ENCODE measurements at places on chromosomes 2 and 18.

DNA sequence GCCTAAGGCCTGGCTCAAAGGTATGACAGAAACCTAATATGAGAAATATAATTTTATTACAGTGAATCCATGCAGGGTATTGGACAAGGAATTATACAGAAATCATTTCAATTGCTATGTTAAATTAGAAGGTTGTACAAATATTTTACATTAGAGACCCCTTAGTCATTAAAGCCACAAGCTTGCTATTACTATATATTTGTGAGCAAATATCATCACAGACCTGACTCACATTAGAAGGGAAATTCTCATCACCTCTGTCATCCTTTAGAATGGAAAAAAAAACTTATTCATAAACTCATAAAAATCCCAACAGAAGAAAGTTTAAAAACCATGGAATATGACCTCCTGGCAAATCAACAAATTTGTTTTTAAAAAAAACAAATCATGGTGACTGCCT is 277.9 kb downstream of the DCC start:
- DNase-seq, result no peak

GRCh38 chr2:110861616-110862260 is 129.4 kb downstream of the ACOXL start:
- DNase-seq, result no peak

- DNase-seq, result no peak
Observed at GRCh38 chr2:167420211-167420610, 531.9 kb downstream of the XIRP2 start.

DNA sequence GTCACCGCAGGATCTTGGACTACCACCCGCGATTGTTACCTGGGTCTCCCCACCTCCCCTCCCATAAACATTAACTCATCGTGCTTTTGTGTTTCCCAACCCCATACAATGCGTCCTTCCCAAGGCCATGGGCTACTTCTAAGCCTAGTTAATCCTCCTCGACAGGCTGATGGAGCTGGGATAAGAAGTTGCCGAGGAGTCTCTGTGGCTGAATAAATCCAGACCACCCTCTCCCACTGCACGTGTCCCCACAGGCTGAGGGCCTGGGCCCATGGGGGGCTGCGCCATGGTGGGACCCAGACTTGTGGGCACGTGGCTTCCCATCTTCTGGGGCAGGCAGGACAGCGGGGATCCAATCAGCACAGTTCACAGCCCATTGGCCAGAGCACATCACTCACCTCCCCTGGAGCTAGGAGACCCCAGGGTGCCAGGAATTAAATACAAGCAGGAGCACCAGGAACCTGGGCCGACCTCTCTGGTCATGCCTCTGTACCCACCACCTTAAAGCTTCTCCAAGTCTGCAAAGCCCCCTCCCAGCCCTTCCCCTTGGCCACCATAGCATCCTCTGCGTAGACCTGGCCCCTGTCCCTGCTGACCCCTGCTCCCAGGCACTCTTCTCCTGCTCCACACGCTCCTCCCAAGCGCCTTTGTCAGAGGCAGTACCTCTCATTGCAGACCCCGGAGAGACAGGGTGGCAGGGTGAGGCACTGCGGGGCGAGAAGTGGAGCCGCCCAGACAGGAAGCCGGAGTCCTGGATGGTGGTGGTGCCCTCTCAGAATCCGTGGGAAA is 51.0 kb upstream of the ID2 start:
- no peak for DNase-seq

- no peak for DNase-seq
Observed at GRCh38 chr18:63553081-63553480, 10.9 kb downstream of the SERPINB12 start.

DNA sequence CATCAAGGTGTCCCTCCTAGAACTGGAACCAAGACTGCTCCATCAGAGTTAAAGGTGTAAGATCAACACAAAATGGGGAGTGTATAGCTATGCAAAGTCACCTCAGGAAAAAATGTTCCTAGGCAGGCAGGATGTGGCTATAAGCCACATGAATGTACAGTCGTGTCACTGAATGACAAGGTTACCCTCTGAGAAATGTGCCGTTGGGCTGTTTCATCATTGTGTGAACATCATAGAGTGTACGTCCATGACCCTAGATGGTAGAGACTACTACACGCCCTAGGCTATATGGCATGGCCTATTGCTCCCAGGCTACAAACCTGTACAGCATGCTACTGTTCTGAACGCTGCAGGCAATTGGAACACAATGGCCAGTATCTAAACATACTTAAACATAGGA is 24.5 kb downstream of the TYMS start:
- no peak for DNase-seq

GRCh38 chr2:158647436-158648231 is 147.5 kb upstream of the DAPL1 start:
- no peak for DNase-seq

GRCh38 chr2:11506611-11506969 is 27.3 kb upstream of the GREB1 start:
- DNase-seq, result no peak

- DNase-seq, result no peak
Observed at GRCh38 chr2:72278046-72278445, 130.4 kb upstream of the CYP26B1 start.

DNA sequence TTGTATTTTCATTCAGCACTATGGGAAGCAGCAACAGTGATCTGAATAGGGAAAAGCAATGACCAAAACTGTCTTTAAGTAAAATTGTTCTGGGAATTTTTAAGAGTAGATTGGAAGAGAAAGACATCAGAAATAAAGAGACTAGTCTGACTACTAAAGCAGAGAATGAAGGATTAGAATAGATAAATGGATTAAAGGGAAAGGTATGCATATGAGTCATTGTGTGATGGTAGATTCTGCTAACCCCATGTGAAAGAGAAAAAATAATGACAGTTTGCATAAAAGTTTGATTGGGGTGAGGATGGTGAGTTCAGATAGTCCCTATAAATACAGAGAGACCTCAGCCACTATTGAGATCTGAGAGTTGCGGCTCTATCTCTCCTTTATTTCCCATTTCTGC is 139.6 kb upstream of the DCC start:
- DNase-seq, result no peak

- DNase-seq, result no peak
Observed at GRCh38 chr2:96565111-96565510, 28.6 kb downstream of the ARID5A start.

GRCh38 chr2:44940049-44940494 is 1.4 kb upstream of the SIX3 start:
- DNase-seq, result no peak

DNA sequence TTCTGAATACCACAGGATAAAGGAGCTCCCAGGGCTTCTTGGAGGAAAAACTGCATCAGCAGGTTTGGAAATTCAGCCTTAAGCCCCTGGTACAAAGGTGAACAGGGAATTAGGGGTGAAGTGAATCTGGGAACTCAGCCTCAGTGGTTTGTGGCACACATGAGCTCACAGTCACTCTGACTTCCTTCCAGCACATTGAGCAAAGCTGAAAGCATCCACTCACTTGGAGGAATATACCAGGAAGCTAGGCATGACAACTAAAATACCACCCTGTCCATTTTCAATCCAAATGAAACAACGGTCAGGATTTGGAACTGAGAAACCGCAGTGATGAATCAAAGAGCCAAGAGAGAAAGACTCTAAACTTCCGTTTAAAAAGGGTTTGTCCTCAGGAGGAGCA is 216.1 kb downstream of the ICOS start:
- DNase-seq, result no peak

DNA sequence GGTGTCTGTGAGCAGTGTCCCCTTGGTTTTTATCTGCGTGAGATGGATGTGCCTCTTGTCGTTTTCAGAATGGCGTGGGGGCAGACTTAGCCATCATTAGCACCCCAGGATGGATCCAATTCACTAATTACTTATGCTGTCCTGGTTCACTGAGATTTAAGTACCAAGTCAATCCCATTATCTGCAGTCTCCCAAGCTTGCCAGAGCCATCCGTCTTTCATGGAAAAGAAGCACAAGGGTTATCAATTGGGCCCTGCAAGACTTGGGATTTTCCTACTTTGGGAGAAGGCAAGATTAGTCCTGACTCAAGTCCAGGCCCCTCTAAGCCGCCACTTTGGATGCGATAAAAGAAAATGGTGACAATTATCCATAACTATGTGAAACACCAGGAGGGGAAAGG is 404.0 kb downstream of the TMEM182 start:
- DNase-seq, result no peak

DNA sequence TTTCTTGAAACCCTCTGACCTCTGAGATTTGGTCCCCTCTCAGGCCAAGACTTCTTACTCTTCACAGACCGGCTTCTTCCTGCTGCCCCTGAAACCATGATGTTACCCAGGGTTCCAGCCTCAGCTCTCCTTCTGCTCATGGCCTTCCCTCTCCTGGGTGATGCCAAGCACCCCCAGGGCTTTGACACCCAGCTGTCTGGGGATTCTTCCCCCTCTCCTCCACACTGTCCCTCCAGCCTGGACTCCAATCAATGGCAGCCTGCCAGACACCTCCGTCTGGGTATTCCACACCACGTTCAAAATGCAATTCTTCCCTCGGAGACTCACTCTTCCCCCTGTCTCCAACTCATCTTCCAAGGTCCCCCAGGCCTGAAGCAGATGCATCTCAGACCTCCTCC is 25.0 kb downstream of the SPP2 start:
- DNase-seq, result no peak

DNA sequence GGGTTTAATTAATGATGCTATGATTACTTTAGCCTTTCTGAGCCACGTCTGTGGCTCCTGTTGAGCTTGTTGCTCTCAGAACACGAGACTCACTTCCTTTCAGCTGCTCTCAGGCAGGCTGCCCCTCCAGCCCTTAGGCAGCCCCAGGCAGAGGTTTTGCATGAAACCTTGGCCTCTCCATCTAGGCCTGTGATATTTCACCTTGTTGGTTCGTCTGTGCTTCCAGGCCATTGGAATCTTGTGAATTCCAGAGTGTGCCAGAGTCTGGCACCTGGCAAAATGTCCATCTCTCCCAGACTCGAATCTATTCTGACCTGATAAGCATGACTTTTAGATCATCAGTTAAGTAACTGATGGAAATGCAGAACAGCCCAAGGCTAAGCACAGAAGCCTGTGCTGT is 254.1 kb downstream of the LOXHD1 start:
- no peak for DNase-seq

- no peak for DNase-seq
Observed at GRCh38 chr2:39733070-39733674, 45.9 kb downstream of the THUMPD2 start.

- no peak for DNase-seq
Observed at GRCh38 chr2:133053541-133053940, 383.5 kb upstream of the LYPD1 start.

DNA sequence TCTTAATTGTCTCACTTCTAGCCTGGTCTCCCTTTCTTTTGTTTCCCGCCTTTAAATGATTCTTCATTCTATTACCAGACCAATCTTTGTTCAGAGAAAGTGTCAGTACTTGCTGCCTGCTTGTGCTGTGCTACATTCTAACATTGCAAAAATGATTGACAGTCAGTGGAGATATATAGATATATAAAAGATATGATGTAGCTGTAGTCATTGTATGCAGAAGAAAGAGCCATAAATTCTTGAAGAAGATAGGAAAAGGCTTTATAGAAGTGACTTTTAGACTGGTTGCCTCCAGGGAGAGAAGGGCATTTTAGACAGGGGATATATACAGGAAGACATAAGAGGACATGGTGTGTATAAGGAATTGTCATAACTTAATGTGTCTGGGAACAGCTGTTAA is 13.6 kb downstream of the AGPS start:
- DNase-seq, result no peak

GRCh38 chr2:98498703-98499440 is 54.2 kb downstream of the INPP4A start:
- DNase-seq, result no peak

- no peak for DNase-seq
Observed at GRCh38 chr2:226059961-226060627, 660.6 kb downstream of the NYAP2 start.

DNA sequence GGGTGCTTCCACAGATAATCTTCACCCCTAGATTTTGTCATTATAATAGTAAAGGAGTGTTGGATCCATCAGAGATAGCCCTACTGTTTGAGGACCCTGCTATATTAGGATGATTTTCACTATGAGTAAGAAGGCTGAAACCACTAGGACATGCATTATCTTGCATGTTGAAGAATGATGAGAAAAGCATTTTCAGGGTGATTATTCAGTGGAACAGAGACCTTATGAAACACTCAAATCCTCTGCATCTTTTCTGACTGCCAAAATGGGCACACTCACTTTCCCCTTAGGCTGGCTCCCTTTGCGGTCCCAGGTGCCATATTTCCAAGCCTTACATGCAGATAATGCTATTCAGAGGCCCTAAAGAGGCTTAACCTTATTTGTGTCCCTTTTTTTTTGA is 296.9 kb downstream of the RND3 start:
- DNase-seq, result no peak

DNA sequence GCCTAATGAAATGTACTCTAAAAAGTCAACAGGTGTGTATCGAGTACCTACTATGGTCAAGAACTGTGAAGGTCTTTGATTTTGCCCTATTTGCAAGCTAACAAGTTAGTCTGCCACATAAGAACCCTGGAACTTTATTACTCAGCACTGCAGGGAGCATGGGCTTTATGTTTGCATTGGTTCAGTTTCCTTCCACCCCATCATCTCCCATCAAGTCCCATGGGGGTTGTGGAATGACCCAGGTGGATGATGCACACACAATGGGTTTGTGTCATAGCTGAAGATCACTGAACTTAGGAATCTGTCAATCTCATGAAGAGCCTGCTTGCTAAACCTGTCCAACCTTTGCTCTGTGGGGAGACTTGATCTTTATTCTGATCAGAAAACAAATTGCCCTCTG is 265.5 kb downstream of the RPRM start:
- no peak for DNase-seq

DNA sequence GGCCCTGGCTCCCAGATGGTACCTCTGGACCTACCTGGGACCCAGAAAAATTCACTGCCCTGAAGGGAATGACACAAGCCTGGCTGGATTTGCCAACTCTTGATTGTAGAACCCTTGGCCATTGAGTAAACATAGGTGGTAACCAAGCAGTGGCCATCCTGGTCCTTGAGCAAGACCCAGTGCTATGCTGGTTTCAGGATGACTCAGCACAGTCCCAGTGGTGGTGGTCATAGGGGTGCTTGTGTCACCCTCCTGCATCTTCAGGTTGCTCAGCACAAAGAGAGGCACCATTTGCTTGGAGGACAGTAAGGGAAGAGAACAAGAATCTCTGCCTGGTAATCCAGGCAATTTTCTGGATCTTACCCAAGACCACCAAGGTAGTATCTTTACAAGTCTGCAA is 52.9 kb downstream of the UPP2 start:
- no peak for DNase-seq

DNA sequence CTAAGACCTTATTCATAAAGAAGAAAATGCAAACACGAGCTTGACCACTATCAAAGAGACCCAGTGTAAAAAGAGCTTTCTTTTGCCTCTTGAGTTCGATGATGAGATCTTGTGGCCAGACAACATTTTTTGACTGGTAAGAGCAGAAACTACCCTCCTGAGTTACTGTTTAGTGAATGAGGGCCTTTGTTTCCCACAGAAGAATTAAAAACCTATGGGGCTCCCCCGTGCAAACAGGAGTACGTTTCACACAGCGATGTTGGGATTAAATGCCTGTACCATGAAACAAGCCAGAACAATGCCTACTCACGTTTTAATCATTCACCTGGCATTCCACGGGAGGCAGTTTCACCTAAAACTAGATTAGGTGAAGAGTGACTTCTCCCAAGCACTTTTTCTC is 36.0 kb downstream of the MYCN start:
- DNase-seq, result no peak

- no peak for DNase-seq
Observed at GRCh38 chr2:159879051-159879604, 81.1 kb upstream of the CD302 start.

- no peak for DNase-seq
Observed at GRCh38 chr2:109530712-109531111, 83.1 kb downstream of the SEPTIN10 start.

All from SW 1271 (cell line).